ENCODE measurements at places on chromosomes 1 and 21. TPM values are rescaled to one million over a fixed set of nuclear protein-coding genes. Genes with fewer than 3 reads are reported as not detected.

GRCh38 chr1:5099558-5099957 is 445.1 kb downstream of the AJAP1 start:
- no peaks in the 10 kb centered on the region for H3K27me3 ChIP-seq
- no peaks in the 10 kb centered on the region for H3K36me3 ChIP-seq
- H3K4me3 ChIP-seq, result no peak overlapping the region
- no peak for DNase-seq

GRCh38 chr1:67785847-67786753 is 47.2 kb downstream of the GNG12 start:
- H3K27ac ChIP-seq, result no peak overlapping the region
- no peak for DNase-seq
- no peaks in the 10 kb centered on the region for H3K4me1 ChIP-seq
- no peak overlapping the region for H3K4me3 ChIP-seq
- H3K27me3 ChIP-seq, result no peaks in the 10 kb centered on the region
- H3K36me3 ChIP-seq, result no peaks in the 10 kb centered on the region

- no peaks in the 10 kb centered on the region for H3K36me3 ChIP-seq
- H3K27ac ChIP-seq, result peak overlapping the region; percentile 29
- peaks cover 41% of the 10 kb centered on the region for H3K4me1 ChIP-seq
- no peaks in the 10 kb centered on the region for H3K27me3 ChIP-seq
- no peak for DNase-seq
- H3K4me3 ChIP-seq, result peak overlapping the region; percentile 96
Observed at GRCh38 chr1:203308923-203309331, 3.6 kb downstream of the BTG2 start.

Gene IGSF3
- 50.7 TPM for total RNA-seq

Gene ETS2
- total RNA-seq, result 147 TPM

Gene LAMC2
- total RNA-seq, result 3.3 TPM

Gene AADACL3
- total RNA-seq, result not detected

- H3K4me3 ChIP-seq, result no peak overlapping the region
- no peaks in the 10 kb centered on the region for H3K4me1 ChIP-seq
Observed at GRCh38 chr1:39301606-39302005, 97.1 kb downstream of the MACF1 start.
